Stimulated activated CD4-positive, alpha-beta T cell treated with anti-CD3 and anti-CD28 coated beads, Interleukin-1b, Interleukin-23, amount 100 ng/mL, for 4 hours (primary cell): ENCODE measurements at places on chromosomes 1 and 21.

GRCh38 chr1:216422821-216423520 lies at the start of gene USH2A:
USH2A (minus strand) TSS chr1:216423448; CDS start chr1:216422336, 1,112 bp downstream.
- DNase-seq, result no peak

- no peak for DNase-seq
Measured at GRCh38 chr1:182631053-182631677, 27.0 kb upstream of the RGS16 start.

DNA sequence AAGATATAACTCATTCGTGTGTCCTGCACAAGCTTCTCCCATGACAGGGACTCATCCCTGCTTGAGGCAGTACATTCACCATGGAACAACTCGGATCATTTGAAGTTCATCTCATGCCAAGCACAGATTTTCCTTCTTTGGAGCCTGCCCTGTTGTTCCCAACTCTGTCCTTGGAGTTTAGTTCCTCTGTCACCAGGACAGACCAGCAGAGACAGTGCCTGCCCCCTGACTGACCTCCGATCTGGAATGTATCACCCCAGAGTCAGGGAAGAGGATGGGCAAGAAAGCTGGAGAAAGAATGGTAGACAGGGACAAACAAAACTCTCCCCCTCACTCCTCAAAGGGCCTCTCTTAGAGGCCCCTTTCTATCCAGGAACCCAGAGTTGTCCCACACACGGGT lies 5.0 kb downstream of the SHISAL2A start:
- DNase-seq, result no peak

GRCh38 chr1:47521034-47521881 lies 83.4 kb downstream of the FOXD2 start:
- DNase-seq, result no peak

GRCh38 chr1:158534496-158534895 lies 19.7 kb downstream of the OR6Y1 start:
- no peak for DNase-seq

DNA sequence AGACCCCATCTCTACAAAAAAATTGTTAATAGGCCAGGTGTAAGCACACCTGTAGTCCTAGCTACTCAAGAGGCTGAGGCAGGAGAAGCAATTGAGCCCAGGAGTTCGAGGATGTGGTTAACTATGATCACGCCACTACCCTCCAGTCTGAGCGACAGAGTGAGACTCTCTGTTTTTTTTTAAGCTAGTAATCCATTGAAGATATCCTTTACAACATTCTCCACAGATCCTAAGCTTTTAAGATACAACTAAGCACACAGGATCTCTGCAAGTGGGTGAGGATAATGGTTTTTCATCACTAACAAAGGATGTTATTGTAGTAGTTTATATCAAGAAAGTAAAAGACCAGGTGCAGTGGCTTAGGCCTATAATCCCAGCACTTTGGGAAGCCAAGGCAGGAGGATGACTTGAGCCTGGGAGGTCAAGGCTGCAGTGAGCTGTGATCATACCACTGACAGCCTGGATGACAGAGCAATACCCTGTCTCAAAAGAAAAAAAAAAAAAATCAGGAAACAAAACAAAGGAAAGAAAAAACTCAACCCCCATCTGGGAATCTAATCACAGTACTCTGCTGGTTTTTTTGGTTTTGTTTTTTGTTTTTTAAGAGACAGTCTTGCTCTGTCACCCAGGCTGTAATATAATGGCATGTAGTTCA lies 166.1 kb downstream of the RERE start:
- no peak for DNase-seq

DNA sequence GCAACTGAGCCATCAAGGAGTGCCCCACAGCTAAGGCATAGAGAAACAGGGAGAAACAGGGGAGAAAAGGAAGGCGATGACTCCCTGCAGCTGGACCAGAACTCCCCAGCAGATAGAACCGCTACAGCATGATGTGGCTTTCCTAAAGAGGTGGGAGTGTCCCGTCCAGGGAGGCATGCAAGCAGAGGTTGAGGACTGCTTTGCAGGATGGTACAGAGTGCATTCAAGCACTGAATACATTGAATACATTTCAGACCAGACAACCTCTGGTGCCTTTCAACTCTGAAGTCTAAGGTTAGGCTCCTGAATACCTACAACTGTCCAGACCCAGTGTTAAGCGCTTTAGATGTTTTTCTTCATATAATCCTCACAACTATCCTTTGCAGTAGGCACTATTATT lies 13.3 kb downstream of the DLGAP3 start:
- no peak for DNase-seq

DNA sequence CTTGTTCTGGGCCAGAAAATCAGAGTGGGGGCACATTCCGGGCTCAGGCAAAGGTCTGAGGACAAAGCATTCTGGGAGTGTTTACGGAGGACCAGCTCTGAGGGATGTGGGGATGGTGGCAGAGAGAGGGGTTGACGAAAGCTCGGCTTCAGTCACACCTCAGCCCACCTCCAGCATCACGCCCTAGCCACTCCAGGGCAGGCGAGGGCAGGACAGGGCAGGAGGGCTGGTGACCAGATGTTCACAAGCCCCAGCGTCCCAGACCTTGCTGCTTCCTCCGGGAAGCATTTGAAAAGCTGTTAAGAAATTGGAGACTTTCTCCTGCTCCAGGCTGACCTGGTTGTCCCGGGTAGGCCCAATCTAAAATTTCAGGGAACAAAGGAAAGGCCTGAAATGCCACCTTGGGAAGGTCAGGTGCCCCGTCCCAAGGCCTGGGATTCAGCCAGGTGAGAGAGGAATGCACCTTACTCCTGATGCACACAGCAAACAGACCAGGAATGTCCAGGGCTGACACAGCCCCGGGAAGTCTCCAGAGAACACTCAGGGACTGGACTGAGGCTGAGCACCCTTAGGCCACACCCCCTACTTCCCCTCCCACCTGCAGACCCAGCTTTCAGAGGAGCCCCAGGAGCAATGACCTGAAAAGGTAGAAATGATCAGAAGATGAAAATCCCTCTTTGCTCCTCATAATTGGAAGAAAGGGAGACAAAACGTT lies 71.9 kb upstream of the KLHDC7A start:
- no peak for DNase-seq

DNA sequence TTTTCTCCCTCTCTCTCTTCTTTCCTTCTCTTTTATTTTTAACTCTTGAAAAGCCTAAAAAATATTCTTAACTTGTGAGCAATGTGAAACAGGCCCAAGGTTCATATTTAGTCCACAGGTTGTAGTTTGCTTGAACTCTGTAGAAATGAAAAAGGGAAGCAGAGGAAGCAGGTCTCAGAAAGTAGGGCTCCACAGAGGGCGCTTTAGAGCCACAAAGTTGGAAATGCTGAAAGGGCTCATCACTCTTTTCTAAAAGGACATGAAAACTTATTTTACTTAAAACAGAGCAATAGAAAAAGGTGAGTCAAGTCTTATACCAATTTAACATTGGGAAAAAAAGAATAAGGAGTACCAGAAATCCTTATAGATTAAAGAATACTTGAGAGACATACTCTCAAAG lies 247.0 kb downstream of the USP25 start:
- no peak for DNase-seq

- DNase-seq, result no peak
Measured at GRCh38 chr1:77012066-77012465, 144.8 kb downstream of the ST6GALNAC5 start.

DNA sequence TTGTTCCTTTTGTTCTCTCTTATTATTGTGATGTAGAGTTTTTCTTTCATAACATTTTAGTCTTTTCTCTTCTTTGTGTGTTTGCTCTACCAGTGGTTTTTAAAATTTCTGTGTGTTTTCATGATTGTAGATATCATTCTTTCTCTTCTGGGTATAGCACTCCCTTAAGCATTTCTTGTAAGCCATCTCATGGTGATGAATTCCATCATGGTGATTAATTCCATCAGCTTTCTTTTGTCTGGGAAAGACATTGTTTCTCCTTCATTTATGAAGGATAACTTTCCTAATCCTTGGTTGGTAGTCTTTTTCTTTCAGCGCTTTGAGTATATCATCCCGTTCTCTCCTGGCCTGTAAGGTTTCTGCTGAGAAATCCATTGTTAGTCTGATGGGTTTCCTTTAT lies 22.7 kb downstream of the CD55 start:
- no peak for DNase-seq

DNA sequence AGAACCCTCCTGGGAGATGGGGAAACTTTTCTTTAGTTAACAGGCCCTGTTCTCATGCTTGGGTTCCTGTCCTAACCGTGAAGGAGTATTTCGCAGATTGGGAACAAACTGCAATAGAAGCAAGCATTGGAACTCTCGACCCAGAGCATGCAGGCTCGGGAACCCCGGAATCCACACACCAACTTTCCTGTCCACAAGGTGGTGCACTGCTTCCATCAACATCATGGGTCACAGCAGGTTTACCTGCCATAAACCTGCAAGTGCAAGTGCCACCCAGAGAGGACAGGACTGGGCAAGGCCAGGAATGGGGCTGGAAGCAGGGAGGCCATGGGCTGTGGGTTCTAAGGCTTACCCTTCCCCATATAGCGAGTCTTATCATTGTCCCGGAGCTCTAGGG lies 6.9 kb downstream of the ENO1 start:
- DNase-seq, result no peak

GRCh38 chr1:174800216-174800851 lies 199.4 kb upstream of the CACYBP start:
- DNase-seq, result no peak

DNA sequence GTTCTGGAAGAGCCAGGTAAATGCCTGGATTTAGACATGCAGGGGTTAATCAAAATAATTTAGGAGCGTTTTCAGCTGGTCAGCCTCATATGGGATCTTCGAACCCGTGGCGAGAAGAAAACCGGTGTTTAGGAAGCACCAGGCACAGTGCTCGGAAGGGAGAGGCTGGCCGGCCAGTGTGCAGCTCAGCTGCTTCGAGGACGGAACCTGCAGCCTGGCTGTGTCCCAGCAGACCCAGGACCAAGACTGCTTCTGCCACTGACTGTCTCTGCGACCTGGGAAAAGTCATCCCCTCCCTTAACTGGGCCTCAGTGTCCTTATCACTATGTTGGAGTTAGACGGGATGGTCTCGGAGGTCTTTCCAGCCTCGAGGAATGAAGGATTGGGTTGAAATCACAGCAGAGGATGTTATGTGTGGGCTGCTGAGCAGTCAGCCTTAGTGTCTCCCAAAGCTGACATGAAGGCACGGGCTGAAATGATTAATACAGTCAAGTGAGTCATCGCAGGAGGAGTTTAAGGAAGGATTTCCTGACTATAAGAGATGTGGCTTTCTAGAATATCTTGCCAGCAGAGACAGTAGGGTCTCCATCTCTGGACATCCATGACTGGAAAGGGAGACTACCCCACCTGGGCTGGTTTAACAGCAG lies 20.8 kb downstream of the PPFIA4 start:
- DNase-seq, result no peak

GRCh38 chr1:236518322-236518721 lies 5.5 kb upstream of the LGALS8 start:
- no peak for DNase-seq

DNA sequence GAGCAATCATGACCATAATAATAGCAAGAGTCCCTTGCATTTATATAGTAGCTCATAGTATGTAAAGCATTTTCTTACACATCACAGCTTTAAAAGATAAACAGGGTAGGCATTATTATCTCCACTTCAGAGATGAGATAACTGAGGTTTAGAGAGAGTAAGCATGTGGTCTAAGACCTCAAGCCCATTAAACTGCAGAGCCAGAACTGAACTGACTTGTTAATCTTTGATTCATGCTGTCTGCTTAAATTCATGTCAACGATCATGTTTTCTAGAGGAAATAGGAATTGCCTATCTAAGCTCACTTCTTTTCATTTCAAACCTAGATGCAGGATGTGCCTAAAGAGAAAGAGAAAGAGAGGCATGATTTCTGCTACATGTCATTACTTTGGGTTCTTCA lies 524.8 kb downstream of the PTPRC start:
- DNase-seq, result no peak

DNA sequence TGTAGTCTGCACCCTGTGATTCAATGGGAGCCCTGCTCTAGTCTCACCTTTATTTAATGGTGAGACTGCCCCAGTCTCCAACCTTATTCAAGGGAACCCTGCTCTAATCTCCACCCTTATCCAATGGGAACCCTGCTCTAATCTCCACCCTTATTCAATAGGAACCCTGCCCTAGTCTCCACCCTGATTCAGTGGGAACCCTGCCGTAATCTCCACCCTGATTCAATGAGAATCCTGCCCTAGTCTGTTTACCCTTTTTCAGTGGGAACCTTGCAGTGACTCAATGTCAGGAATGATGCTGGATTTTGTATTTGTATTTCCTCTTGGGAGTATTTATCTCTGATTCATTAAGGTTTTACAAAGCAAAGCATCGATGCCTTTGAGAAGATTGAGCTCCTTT lies 39.5 kb downstream of the TRPM2 start:
- DNase-seq, result no peak

DNA sequence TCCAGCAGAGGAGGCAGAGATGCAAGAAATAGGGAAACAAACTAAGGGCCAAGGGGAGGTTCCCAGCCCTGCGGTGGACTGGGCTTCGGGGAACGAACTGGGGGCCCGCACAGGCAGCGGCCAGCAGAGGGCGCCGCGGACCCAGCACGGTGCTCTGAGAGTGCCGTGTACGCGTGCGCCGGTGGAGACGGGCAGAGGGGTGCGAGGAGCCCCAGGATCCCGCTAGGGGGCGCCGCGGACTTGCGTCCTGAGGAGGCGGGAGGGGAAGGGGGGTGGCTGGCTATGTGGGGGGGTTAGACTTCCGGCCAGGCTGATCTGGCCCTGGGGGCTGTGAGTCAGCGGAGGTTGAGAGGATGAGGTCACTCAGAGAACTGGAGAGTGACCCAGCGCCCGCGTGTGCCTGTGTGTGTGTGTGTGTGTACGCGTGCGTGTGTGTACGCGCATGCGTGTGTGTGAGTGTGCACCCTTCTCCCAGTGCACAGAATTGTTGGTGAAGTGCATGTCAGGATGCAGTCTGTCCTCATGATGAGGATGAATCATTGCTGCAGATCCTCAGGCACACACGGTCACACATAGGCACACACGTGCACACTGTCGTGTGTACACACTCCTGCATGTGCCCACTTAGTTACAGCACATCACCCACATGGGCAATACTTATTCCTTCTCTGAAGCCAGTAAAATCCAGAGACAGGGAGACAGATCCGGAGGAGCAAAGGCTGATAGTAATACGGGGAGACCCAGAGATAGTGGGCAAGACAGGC lies 17.0 kb downstream of the NES start:
- peak; percentile 94 for DNase-seq
